ENCODE measurements at places on chromosomes 13 and 19.
A peak's percentile ranks its signal among the peaks of the same experiment; 100 is the strongest.

GRCh38 chr19:44649578-44650145 lies 6.0 kb downstream of the PVR start:
- no peak for DNase-seq

DNA sequence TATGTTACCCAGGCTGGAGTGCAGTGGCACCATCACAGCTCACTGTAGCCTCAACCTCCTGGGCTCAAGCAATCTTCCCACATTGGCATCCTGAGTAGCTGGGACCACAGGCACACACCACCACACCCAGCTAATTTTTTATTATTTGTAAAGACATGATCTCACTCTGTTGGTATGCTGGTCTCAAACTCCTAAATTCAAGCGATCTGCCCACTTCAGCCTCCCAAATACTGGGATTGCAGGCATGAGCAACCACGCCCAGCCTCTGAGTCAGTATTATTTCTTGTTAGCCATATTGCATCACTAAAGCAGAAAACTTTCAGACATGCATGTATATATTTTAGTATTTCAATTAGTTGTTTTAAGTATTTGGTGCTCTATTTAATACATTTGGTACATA lies 376.4 kb downstream of the GPC6 start:
- no peak for DNase-seq

- no peak for DNase-seq
Measured at GRCh38 chr19:46726551-46726950, 9.6 kb upstream of the PRKD2 start.

DNA sequence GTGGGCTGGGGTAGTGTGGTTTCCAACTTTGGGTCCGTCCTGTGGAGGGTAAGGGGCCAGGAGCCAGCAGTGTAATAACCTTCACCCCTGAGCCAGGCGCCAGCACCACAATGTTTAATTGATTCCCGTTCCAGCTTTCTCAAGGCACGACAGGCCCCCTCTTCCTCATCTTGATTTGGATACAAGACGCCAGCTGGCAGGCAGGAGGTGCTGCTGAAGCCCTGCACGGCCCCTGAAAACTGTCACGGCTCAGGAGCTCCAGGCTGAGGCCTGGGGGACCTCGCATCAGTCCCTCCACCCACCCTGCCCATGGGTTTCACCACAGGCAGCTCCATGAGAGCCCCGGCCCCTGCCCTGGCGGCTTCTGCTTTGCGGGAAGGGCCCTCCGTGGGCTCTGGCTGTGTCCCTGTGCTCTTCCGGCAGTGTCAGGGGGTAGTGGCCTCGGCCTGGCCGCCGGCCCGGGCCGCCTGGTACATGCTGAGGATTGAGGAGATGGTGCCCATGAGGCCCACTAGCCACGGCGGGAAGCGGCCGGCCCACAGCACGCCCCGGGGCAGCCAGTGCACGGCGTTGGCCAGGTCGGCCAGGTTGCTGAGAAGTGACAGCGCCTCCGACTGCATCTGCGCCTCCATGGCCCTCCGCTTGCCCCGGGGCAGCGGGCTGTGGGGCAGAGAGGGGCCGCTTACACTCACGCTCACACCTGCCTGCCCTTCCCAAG lies 11.9 kb downstream of the PEX11G start:
- DNase-seq, result no peak

DNA sequence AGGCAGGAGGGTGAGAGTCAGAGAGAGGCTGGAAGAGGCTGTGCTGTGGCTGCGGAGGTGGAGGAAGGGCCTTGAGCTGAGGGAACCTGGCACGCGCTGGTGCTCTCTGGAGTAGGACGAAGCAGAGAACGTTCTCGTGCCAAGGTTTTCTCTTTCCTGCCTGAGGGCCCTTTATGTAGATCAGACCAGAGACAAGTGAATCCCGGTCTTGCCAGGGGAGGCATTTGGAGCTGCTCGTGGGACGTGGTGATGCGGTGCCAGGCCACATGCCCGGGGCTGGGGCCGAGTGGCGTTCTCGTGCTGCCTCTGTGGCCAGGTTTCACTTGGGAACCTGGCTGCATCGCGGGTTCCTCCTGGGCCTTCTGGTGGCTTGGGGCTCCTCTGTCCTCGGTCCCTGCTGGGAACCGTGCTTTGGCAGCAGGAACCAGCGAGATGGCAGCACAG lies 54.2 kb downstream of the KDM4B start:
- DNase-seq, result no peak

DNA sequence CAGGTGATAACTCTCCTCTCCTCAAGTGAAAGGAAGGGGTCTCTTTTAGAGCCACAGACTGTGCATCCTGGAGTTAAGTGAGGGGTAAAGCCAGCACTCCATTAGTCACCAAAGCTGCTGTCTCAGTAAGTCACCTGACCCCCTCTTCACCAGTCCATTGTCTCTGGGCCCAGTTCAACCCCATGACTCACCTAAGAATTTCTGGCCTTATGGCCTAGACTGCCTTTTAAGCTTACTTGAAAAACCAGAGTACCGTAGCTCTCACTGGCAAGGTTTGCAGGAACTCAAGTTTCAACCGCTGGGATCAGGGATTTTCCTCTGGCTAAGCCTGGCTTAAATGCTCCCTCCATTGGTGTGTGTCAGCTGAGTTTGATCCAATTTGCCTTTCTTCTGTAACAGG lies 23.4 kb upstream of the EID2 start:
- DNase-seq, result no peak

GRCh38 chr13:109644069-109644750 lies 142.2 kb downstream of the IRS2 start:
- DNase-seq, result no peak

- DNase-seq, result no peak
Measured at GRCh38 chr19:55432241-55432959, 10.7 kb downstream of the SHISA7 start.

DNA sequence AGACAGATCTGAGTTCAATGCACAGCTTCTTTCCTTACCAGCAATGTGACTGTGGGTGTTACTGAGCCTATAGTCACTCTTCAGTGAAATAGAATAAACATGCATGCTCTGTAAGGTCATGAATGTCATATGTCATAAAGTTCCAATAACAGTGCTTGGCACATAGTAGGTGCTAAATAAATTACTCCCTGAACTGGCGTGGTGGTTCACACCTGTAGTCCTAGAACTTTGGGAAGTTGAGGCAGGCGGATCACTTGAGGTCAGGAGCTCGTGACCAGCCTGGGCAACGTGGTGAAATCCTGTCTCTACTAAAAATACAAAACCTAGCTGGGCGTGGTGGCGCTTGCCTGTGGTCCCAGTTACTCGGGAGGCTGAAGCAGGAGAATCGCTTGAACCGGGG lies 13.2 kb downstream of the WBP4 start:
- no peak for DNase-seq

DNA sequence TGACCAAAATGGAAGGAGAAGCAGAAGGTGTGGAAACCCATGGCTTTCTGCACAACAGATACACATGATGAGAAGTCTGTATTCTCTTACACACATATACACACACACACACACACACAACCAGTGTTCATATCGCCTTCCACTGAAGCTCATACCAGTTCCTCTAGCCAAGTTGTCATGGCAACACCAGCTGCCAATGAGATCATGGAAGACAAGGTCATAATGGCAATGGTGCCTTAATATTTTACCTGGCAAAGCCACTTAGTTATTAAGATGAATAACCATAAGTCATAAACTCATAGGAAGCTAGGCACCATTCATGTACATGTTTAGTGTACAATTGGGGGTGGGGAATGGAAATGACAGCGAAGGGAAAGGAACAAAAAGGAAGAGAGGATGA lies 2.6 kb upstream of the DHRS12 start:
- no peak for DNase-seq

DNA sequence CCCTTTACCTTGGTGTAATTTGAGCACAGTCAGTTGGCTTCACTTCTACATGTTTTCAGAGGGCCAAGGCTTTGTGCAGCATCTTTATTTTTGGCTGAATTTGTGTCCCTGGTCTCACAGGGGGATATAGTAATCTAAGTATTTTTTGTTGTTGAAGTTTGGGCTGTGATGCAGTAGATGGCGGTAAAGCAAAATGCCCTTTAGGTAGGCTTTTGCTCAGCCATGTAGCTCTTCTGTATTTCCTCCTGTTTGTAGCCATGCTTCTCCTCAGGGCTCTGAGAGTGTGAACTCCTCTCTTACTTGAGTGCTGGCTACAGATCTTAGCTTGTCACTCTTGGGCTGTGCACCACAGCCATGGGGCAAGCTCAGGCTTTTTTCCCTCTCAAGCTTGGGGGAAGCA lies 328.6 kb downstream of the SLITRK5 start:
- DNase-seq, result no peak

DNA sequence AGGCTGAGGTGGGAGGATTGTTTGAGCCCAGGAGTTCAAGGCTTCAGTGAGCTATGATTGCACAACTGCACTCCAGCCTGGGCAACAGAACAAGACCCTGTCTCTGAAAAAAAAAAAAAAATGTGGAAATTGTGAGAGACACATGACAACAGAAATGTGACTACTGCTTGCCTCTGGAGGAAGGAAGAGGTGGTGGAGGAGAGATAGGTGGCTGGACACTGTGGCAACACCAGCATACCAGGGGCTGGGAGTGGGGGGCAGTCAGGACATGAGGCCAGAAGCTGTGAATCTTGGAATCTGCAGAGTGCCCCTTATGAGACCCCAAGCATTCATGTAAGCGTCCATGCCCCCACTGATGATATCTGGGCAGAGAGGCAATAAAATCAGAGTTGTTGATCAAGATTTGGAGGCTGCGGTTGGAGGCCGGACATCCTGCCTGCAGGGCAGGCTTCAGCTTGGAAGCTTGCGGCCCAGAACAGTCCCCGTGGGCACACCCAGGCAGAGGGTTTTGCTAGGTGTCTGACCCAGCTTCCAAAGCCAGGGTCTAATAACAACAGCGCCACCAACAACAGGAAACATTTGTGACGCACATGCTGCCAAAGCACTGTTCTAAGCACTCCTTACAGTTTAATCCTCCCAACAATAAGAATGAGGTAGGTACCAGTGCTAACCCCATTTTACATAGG lies 16.9 kb downstream of the FAM187B start:
- DNase-seq, result no peak

DNA sequence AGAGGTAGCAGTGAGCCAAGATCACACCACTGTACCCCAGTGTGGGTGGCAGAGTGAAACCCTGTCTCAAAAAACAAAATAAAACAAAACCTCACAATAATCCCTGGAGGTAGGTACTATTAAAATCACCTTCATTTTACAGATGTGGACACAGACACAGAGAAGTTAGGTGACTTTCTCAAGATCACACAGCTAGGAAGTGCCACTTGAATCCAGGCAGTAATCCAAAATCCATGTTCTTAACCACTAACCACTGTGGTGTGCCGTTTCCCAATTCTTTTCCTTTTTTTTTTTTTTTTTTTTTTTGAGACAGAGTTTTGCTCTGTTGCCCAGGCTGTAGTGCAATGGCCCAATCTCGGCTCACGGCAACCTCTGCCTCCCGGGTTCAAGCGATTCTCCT lies 9.0 kb downstream of the PPP1R14A start:
- DNase-seq, result no peak

DNA sequence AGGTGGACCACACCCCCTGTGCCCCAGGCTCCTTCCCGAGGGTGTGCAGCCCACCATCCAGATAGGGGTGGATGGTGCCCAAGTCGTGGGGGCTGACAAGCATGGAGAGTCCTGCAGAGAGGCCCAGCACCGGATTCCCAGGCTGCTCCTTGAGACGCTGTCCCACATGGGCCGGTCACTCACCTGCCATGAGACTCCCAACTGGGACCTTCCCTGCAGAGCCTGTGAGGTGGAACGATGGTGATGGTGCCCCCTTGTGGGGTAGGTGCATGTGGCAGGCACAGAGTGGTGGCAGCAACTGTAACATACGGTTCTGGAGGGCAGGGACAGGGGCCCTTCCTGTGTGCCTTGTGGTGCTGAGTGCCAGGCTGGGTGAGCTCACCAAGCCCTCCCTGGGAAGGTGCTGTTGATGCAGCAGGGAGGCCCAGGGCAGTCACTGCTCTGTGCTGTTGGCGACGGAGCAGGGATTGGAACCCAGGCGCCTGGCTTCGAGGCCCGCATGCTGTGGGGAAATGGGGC lies 33.1 kb downstream of the PPP1R37 start:
- DNase-seq, result peak; percentile 52

DNA sequence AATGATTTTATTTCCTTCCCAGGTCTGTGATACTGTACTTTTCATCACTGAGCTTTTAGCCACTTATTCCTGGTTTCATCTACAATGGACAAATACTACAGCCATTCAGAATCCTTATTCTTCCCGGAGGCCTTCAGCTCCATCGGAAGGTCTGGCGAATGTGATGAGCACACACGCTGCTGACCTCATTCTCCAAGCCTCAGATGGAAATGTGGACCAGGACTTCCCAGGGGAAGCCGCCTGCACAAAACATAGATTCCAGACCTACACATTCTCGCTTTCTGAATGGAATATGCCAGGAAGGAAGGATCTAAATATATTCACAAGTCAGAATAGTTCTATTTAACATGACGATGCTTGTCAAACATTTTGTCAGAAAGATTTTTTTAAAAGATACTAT lies 75.6 kb downstream of the CDADC1 start:
- DNase-seq, result no peak

DNA sequence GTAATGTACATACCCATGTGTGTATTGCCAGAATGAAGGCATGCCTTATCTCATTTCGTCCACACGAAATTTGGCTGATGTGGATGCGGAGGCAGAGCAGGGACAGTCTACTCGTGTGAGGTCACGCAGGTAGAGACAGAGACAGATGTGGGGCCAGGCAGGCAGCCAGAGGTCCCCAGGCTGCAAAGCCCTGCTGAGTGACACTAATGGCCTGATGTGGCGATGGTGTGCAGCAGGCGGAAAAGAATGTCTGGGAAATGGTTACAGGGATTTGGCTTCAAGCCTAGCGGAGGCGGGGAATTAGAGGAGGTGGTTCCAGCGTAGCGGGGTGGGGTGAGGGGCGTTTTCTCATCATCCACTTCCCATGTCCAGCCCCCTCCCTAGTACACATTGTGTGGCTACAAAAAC lies 4.2 kb upstream of the IZUMO2 start:
- DNase-seq, result peak; percentile 59

- no peak for DNase-seq
Measured at GRCh38 chr13:101931186-101931585, 470.7 kb downstream of the FGF14 start.

DNA sequence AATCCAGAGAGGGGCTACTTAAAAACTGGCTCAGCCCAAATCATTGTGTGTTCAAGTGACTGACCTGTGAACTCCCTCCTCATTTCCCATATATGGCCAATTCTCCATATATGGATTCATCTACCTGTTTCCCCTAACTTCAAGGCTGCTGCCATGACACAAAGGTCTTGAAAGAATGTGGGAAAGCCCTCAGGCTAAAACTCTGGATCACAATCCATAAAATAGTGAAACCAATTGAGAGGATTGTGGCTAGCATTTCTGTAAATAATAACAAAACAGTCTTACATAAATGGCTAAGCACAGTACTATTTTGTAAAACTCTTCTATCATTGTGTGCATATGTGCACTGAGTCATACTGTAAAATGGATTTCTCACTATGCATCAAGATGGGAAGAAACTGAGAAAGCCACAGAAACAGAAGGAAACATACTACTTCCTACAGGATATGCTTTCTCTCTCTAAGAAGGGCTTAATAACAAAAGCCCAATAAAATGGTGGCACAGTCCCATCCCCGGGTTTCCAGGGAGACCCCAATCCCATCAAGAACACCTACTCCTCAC lies 80.5 kb downstream of the FOXO1 start:
- no peak for DNase-seq
